ENCODE measurements at places on chromosomes 7 and 10.

DNA sequence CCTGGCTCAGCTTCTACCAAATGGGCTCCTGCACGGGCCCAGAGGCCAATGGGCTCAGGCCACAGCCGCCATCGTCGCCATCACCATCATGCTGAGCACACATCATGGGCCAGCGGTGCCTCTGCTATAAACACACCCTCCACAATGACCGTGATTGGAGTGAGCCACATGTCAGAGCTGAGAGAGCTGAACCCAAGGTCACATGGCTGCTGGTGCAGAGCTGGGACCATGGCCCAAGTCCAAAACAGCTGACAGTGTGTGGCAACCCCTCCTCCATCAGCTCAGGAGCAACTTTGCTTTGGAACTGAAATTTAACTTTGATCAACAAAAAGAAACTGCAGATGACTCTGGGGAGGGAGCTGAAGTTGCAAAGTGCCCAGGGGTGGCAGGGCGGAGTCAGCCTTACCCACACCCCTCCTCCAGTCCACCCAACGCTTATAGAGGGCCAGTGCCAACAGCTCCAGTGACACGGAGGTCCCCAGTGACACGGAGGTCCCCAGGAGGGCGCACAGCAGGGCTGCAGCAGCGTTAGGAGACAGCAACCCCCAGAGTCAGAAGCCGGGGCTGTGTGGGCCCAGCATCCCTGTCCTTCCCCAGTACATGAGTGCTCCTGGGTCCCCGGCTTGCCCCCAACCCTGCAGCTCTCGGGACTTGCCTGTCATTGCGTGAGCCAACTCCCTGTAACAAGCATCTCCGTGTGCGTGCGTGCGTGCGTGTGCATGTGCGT lies 249.6 kb downstream of the ELFN1 start:
- no peak for DNase-seq

- DNase-seq, result no peak
These were observed 113.8 kb upstream of the GLI3 start for GRCh38 chr7:42350801-42351200.

DNA sequence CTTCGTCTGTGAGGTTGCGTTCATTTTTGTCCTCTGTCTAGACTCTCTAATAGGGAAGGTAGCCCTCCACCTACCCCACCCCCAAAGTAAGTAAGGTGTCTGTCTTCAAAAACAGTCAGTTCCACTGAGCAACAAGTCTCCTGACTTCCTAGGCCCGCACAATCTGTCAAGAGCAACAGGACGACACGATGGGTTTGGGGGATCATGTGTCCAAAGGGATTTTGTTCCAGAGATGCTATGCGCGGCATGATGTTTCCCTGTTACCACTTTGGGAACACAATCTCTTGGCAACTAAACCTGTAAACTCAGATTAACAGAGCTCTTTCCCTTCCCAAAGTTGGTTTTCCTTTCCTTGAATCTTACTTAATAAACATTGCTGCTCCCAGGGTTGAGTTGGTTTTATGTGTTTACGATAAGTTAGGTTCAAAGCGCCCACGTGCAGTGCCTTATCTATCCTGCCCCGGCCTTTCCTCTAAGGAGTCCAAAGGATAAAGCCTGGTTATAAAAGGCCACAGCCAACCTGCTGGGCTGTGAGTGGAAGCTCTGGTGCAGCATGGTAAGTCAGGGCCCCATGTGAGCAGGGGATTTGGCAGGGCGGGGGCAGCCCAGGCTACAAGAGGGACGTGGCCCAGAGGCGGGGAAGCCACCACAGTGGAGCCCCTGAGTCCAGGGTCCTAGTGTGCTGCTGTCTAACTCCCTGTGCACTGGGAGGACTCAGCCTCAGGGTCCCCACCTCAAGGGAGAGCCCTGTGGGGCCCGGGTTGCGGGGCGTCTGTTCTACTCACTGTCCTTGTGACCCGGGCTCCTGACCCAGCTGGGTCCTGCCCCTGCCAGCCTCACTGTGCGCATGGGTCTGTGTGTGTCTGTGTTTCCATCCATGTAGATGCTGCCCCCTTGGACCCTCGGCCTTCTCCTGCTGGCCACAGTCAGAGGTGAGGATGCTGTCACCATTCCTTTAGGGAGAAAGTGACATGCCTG lies at the start of gene PNLIPRP2:
Gene PNLIPRP2 (plus strand): TSS at position 531 of the 978 bp plus-strand sequence.
- no peak for DNase-seq

DNA sequence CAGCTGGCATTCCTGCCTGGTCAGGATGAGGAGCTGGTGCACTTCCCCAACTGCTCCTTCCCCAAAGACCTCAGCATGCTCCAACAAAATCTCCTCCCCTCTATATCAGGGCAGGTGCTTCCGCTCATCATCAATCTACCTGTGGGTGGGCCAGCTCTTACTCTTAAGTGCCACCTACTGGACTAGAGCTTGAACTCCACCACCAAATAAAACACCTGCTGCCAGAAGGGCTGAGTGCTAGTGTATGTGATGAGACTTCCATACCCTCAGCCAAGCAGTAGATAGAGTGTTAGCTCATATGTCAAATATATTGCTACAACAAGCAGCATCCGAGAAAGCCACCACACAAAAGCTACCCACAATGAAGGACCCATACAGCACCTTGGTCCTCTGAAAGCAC lies 264.3 kb downstream of the RNLS start:
- DNase-seq, result no peak

- DNase-seq, result no peak
These were observed 81.6 kb downstream of the SFMBT2 start for GRCh38 chr10:7329219-7329618.

- DNase-seq, result peak; percentile 56
These were observed 106.7 kb downstream of the SNX10 start for GRCh38 chr7:26398427-26398755.

GRCh38 chr10:63391812-63392211 lies 74.0 kb downstream of the JMJD1C start:
- DNase-seq, result no peak

GRCh38 chr10:102744374-102745051 lies 765 bp downstream of the WBP1L start:
- no peak for DNase-seq

- no peak for DNase-seq
These were observed 29.0 kb upstream of the IL6 start for GRCh38 chr7:22697876-22698606.

GRCh38 chr10:109762555-109762954 lies 160.8 kb downstream of the XPNPEP1 start:
- no peak for DNase-seq
